ENCODE measurements at places on chromosomes 1 and 21.

DNA sequence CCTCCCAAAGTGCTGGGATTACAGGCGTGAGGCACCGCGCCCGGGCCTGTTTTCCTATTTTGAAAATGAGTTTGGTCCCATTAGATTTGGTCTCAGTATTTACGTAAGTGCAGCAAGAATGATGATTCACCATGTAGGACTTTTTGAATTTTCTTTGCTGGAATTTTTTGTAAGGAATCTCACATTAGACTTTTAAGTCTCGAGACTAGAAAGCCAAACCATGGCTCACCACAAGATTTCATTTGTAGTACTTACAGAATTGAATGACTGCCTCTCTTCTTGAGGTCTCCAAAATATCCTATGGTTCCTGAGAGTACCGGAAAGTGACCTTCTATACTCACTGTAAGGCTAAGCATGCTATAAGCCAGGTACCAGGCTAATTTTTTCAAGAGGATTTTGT, 325 bp downstream of the OR14A2 start:
- DNase-seq, result no peak

DNA sequence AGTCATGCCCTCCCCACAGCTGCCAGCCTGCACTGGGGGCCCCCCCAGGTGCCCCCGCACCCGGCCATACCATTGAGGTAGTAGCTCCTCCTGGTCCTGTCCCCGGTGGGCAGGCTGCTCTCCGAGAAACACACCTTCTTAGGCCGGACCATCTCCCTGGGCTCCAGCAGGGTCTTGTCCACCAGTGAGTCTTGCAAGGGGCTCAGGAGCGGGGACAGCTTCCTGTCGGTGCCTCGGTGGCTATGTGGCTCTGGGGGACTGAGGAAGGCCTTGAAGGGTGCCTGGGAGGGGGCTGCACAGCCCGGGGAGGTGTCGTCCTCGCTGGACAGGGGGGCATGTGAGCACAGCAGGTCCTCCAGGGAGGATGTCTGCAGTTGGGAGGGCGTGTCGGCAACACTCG, 12.9 kb upstream of the FTCD start:
- DNase-seq, result peak; percentile 12

- no peak for DNase-seq
Observed at GRCh38 chr1:16433030-16433429, 4.2 kb downstream of the SPATA21 start.

DNA sequence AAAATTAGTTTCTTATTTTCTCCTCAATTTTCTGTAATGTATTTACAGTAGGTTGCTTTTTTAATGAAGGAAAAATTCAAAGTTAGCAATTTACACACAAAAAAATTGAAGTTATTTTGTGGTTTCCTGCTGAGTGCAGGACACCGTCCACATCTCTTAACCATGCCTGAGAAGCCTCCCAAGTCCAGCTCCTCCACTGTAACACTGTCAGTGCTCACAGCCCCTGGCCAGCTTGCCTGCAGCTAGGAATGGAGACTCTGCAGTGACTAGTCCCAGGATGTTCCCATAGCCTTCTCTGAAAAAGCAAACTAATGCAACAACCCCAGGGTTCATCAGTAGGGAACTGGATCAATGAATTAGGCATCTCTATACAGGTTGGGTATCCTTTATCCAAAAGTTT, 3.5 kb downstream of the A3GALT2 start:
- no peak for DNase-seq

DNA sequence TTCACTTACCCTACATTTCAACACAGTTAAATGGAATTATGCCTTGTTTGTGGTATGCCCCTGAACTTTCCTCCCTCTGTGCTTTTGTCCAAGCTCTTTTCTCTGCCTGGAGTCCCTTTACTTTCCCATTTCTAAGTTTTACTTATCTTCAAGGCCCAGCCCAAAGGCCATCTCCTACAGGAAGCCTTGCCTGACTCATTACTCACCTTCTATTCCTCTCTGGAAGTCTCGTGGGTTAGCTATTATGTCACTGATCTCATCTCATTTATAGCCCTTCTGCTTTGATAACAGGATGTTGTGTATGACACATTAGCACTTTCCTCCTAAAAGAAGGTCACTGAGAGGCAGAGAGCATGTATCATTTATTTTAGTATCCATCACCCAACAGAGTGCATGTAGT, 78.8 kb upstream of the CD1D start:
- no peak for DNase-seq

DNA sequence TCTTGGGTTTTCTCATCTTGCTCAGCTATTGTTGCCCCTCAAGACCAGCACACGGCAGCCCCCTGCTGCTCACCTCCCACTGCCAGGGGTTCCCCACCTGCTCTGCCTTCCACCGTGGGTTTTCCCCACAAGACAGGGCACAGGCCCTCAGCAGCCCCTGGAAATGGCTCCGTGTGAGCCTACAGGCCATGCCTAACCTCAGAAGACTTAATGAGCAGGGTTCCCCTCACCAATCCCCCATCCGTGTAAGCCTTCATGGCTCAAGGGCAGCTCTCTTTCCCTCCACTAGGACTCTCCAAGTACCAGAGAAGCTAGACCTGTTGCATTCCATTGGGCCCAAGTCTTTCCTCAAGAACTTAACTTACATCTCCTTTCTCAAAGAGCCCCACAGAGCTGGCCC, 18.4 kb upstream of the RCAN3 start:
- DNase-seq, result no peak

DNA sequence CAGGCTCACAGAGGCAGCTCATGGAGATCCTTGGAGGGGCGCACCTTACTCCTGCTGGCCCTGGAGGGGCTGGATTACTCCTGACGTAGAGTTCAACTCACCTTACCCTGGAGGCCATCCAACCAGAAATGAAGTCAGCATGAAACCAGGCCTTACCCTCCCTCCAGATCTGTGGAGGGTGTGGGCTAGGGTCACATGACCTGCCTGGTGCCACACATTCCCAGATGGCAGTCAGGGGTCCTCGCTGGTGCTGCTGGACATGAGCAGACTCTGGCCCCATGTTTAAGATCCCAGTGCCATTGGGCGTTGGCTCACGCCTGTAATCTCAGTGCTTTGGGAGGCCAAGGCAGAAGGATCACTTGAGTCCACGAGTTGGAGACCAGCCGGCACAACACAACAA, 4.5 kb downstream of the C21orf58 start:
- DNase-seq, result no peak

GRCh38 chr1:245246433-245246832, 91.6 kb downstream of the KIF26B start:
- DNase-seq, result no peak

DNA sequence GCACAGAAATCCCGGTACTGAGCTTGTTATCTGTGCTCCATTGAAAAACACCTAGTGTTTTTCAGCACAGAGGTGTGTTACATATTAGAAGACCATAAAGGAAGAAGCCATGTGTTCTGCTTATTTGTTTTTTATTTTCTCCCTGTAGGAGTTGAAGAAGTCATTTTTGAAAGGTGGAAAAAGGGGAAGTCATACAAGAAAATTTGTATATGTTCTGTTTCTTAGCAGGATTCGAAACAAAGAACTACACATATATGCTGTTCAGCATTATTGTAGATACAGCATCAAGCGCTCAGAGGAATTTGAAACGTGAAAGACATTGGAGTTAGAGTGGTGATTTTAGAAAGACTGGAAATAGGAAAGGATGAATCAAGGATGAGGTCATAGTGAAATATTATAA, 345.3 kb upstream of the ADGRL2 start:
- no peak for DNase-seq

DNA sequence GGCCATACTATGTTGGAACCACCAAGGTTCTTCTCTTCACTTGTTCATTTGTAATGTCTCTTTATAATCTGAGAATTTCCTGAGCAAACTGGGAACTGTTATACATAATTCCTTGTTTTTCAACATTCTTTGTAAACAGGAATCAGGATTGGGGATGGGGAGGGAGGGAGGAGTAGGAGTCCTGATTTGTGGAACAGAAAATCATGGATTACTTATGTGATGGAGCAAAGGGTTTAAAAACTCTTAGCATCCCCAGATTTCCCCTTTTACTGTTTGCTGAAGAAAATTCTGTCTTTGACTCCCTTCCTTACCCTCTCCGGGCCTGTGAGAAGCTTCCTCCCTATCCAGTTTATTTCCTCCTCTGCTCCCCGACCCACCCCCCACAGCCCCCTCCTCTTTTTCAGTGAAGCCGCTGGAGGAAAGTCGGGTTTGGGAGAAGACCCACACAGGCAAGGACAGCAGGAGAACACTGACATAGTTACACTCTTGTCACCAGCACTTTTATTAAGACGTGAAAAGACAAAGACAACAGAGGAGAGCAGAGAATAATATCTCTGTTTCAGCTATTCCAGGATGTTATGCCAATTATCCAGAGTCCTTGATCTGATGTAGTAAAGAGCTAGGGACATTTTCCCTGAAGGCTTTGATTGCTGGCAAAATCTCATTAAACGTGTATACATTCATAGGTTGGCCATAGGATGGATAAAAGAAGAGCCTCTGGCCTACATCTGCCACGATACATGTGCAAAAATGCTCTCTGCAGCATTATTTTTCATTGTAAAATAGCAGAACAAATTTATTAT, 4.6 kb upstream of the NBPF1 start:
- peak; percentile 13 for DNase-seq

DNA sequence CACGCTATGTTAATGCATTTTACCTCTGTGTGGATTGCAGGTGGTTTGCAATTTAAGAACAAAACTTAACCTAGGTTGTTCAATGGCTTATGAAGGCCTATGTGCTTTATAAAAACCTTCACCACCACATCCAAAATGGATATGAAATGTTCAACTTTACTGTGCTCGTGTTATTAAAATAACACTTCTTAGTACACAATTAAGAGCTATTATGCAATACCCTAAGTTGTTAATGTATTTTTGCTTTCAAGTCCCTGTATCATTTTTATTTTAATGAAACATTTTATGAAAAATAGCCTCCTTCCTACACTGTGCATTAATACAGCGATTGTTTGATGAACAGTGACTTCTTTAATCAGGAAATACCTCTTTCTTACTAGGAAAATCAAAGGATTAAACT, 12.0 kb downstream of the NCAM2 start:
- DNase-seq, result no peak

GRCh38 chr1:239250353-239251035, 135.9 kb upstream of the CHRM3 start:
- no peak for DNase-seq

DNA sequence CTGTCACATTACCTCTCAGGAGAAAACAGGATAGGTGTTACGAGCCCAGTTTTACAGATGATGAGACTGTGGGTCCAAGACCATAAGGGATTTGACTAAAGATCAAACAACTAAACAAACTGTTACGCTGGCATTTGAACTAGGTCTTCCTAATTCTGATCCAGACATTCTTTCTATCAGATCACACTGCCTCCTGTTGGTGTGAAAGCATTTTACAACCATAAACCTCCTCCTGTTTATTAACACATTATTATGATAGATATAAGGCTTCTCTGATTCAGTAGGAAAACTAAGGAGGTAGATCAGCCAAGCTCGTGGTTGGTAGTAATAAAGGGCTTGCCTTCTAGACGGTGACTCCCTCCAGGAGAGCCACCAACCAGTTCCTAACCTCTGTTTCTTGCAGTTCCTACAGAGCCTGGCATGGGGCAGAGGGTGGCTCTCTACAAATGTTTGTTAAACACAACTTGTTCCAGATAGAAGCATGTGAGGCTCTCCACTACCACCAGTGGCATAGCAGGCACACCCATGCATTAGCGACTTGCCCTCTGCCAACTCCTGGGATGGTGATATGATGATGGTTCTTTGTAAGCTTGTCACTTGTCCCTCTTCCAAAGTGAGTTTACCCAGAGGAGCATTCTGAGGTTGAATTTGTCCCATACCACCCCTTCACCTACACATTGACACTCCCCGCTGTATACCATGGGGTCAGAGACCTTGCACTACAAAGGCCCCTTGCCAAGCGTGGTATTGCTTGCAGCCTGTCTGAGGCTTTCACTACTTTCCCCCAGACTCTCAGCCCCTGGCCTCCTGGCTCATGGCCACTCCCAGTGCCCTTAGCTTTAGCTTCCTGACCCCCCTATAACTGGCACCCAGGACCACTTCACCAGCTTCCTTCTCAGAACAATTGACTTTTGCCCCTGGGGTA, 96.4 kb upstream of the HOOK1 start:
- no peak for DNase-seq

- no peak for DNase-seq
Observed at GRCh38 chr1:44696789-44697345, 22.4 kb downstream of the ARMH1 start.

GRCh38 chr21:24941316-24942185, 665.7 kb downstream of the MRPL39 start:
- peak; percentile 28 for DNase-seq

DNA sequence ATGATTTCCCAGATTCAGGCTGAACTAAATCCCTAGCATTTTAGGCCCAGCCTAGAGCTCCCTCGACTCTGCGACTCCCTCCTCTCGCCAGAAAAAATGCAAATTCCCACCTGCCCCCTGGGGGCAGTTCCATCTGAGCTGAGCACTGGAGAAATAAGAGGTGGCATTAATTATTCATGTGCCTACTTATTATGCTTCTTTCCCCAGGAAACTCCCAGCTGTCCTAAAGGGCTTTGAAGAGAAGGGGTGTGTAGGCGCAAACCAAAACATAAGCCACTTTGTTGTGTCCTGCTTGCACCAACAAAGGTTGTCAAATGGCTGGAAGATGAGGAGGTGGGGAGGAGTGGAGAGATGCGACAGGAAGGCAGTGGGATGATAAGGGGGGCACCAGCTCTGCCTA, 41.4 kb upstream of the GOLT1A start:
- no peak for DNase-seq

- no peak for DNase-seq
Observed at GRCh38 chr1:5737081-5737480, 255.1 kb downstream of the NPHP4 start.

DNA sequence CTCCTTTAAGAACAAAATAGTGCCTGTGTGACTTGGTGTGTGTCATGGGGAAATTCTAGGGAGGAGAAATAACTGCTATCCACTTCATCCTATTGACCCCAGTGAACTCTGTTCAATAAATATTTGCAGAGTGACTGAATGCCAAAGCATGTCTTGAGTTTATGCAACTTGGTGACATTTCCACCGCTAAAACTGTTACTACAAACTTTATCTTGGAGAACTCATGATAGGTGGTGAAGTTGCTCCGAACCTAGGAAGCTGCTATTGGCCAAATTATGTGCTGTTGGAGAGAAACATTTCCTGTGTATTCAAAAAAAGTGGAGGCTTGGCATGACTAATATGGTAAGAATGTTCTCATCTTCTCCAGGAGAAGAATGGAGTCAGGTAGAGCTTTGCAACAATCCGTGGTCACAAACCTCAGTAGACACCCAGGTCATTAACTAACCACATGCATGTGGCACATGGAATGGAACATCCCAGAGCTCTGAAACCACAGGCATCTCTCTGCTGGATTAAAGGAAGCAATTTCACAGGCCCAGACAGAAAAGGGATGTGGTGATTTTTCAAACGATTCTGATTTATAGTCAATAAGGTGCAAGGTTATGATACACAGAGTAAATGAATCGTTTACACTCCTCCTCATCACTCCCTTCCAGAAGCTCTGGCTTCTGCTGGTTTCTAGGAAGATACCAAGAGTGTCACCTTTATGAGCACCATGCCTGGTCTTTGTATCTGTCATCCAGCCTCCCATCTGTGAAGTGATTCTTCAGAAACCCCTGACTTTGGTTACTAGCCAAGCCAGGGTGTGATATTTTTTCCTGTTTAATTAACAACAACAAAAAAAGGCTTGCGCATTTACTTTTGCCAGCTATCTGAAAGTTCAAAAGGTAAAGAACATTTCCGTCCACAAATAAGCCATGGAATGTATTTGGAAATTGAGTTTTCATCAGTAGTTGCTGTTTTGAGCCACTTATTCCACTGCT, 361.1 kb downstream of the TGFB2 start:
- peak; percentile 66 for DNase-seq

Measured in femur (tissue), 1 donor.